ENCODE measurements at places on chromosomes 7 and 10. TPM values are rescaled to one million over a fixed set of nuclear protein-coding genes. Genes with fewer than 3 reads are reported as not detected.
A peak's percentile ranks its signal among the peaks of the same experiment; 100 is the strongest.

PAOX gene
- 12.7 TPM for total RNA-seq

TLX1 gene
- total RNA-seq: 14.3 TPM

SRRM3 gene
- total RNA-seq: 154 TPM

STEAP2 gene
- 0.59 TPM for total RNA-seq

ZNF804B gene
- total RNA-seq: 0.10 TPM

GRM3 gene
- not detected for total RNA-seq

SPDYE2B gene
- not detected for total RNA-seq

TRPV5 gene
- 0.15 TPM for total RNA-seq

OR2A7 gene
- 0.22 TPM for total RNA-seq

DNA sequence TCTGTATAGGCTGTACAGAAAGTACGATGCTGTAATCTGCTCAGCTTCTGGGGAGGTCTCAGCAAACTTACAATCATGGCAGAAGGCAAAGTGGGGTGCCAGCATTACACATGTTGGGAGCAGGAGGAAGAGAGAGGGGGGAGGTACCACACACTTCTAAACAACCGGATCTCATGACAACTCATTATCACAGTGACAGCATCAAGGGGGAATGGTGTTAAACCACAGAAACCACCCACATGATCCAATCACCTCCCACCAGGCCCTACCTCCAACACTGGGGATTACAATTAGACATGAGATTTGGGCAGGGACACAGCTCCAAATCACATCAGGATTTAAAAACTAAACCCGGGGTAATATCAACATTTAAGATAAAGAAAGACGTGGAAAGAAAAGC is 468.8 kb upstream of the AUTS2 start:
- no peaks in the 10 kb centered on the region for H3K27me3 ChIP-seq
- H3K4me1 ChIP-seq: no peaks in the 10 kb centered on the region
- no peaks in the 10 kb centered on the region for H3K36me3 ChIP-seq
- DNase-seq: no peak

DNA sequence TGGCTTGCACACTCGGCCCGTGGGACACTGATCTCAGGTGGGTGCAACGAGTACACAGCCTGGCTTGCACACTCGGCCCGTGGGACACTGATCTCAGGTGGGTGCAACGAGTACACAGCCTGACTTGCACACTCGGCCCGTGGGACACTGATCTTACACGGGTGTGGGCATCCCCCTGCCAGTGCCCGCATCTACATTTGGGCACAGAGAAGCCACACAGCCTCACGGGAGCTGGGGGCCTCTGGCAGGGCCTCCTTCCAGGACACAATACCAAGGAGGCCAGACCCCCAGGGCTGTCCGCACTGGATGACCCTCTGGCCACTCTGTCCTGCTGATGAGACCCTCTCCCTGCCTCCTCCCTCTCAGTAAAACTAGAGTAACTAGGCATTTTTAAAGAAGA is 330.5 kb downstream of the DNAJB6 start:
- peaks cover 6% of the 10 kb centered on the region for H3K4me1 ChIP-seq
- H3K4me3 ChIP-seq: no peak overlapping the region
- no peak for DNase-seq
- H3K27ac ChIP-seq: no peak overlapping the region
- peaks cover 5% of the 10 kb centered on the region for H3K27me3 ChIP-seq

DNA sequence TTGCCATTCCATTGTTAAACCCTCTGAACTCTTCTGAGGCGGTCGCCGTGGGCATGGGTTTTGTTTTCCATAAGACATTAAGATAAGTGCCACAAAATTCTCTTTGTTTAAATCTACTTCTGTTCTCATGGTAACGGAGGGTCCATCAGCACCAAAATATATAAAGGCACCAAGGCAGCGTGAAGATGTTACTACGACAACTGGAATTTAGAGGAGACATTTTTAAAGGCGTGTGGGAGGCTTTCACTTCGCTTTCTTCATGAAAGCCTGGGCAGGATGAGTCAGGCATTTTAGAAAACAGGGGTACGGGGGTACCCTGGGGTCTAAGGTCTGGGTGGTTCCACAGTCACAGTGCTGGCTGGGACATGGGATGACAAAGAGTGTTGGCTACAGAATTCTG is 34.0 kb downstream of the SMKR1 start:
- no peaks in the 10 kb centered on the region for H3K36me3 ChIP-seq
- no peak overlapping the region for H3K4me3 ChIP-seq
- H3K27me3 ChIP-seq: no peaks in the 10 kb centered on the region
- DNase-seq: no peak

DNA sequence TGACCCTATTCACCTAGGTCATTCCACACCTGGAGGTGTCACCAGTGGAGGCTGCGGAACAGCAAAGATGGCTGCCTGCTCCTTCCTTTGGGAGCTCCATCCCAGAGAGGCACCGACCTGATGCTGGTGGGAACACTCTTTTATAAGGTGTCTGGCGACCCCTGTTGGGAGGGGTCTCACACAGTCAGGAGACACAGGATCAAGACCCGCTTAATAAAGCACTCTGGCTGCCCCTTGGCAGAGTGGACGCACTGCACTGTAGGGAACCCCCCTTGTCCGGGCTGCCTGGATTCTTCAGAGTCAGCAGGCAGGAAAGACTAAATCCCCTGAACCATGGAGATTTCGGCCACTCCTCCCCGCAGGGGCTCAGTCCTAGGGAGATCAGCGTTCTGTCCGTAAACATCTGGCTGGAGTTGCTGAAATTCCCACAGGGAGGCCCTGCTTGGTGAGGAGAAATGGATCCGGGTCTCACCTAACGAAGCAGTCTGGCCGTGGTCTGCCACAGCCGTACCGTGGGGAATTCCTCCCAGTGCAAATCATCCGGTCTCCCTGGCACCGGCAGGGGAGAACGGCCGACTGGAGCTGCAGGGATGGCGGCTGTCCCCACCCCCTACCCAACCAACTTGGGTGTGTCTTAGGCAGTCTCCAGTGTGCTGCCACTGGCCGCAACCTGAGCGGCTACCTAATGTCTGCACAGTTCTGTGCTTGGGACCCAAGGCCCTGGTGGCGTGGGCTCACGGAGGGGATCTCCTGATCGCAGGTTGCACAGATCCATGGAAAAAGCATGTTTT is 66.1 kb downstream of the LSMEM1 start:
- no peak overlapping the region for H3K27ac ChIP-seq
- peaks cover 6% of the 10 kb centered on the region for H3K36me3 ChIP-seq
- DNase-seq: no peak
- H3K4me3 ChIP-seq: no peak overlapping the region
- no peaks in the 10 kb centered on the region for H3K4me1 ChIP-seq

DNA sequence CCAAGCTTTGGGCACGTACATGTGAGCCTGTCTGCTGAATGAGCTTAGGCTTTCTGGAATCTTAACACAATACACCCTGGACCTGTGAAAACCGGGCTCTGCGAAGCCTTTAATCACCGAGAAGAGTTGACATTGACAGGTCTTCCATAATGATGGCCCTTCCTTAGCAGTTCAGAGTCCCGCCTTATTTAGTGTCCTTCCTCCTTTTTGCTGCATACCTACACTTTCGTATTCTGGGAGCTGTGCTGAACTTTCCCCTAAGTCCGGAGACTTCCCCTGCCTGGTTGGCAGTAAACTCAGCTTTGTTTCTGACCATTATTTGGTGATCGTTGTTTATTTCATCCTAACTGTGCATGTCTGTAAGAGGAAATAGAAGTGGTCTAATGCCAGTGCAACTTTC is 212.0 kb downstream of the CAMK1D start:
- peaks cover 9% of the 10 kb centered on the region for H3K4me1 ChIP-seq
- DNase-seq: no peak
- peaks cover 7% of the 10 kb centered on the region for H3K36me3 ChIP-seq
- H3K27ac ChIP-seq: no peak overlapping the region
- H3K4me3 ChIP-seq: no peak overlapping the region

GRCh38 chr10:120335553-120335952 is 121.5 kb upstream of the PLPP4 start:
- no peak for DNase-seq
- no peaks in the 10 kb centered on the region for H3K27me3 ChIP-seq
- no peak overlapping the region for H3K27ac ChIP-seq
- H3K36me3 ChIP-seq: no peaks in the 10 kb centered on the region
- no peaks in the 10 kb centered on the region for H3K4me1 ChIP-seq

DNA sequence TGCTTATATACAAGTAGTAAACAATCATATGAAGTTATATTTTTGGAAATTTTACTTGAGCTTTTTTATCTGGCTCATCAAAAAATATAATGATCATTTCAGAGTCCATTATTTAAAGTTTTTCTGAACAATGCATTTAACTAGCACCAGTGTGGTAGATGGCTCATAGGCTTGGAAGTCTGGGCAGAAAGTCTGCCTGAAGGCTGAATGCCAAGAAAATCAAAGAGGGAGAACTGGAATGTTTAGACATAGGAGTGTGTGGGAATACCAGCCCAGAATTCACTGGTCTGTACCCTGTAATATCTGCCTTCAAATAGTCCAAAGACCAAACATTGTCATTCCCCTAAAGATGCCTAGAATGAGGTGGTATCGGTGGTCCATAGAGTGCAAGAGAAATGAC is 40.3 kb upstream of the ANK3 start:
- H3K36me3 ChIP-seq: no peaks in the 10 kb centered on the region
- no peak overlapping the region for H3K4me3 ChIP-seq
- H3K27me3 ChIP-seq: no peaks in the 10 kb centered on the region
- peaks cover 13% of the 10 kb centered on the region for H3K4me1 ChIP-seq
- no peak for DNase-seq

GRCh38 chr10:10132009-10132408 is 885.7 kb upstream of the CELF2 start:
- no peak for DNase-seq
- H3K27ac ChIP-seq: peak overlapping the region; percentile 9
- no peak overlapping the region for H3K4me3 ChIP-seq

DNA sequence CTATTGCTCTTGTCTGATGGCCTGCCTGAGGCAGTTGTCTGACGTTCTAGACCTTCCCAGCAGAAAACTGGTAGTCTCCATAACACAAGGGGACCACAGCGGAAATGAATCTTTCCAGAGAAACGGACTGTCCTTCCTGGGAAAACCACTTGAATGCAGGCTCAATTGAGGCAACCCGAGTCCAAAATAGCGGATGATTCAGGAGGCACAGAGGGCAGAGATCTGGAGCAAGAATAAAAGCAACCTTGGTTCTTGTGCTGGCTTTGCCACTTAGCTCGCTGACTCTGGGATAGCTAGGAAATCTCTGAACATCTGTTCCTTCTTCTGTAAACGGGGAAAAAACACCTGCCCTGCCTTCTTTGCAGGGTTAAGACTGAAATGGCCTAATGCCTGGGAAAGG is 178.8 kb downstream of the NEURL1 start:
- H3K27ac ChIP-seq: peak overlapping the region; percentile 66
- H3K4me3 ChIP-seq: no peak overlapping the region
- DNase-seq: no peak

GRCh38 chr10:69960606-69960987 is 92.0 kb upstream of the MACROH2A2 start:
- no peak overlapping the region for H3K27ac ChIP-seq
- peaks cover 3% of the 10 kb centered on the region for H3K27me3 ChIP-seq
- H3K36me3 ChIP-seq: no peaks in the 10 kb centered on the region
- DNase-seq: no peak
- no peaks in the 10 kb centered on the region for H3K4me1 ChIP-seq

GRCh38 chr7:47154791-47155190 is 427.1 kb downstream of the TNS3 start:
- H3K4me1 ChIP-seq: peaks cover 3% of the 10 kb centered on the region
- no peaks in the 10 kb centered on the region for H3K27me3 ChIP-seq

- no peaks in the 10 kb centered on the region for H3K27me3 ChIP-seq
- no peak for DNase-seq
- no peak overlapping the region for H3K27ac ChIP-seq
- H3K4me3 ChIP-seq: no peak overlapping the region
- H3K4me1 ChIP-seq: peaks cover 9% of the 10 kb centered on the region
- no peaks in the 10 kb centered on the region for H3K36me3 ChIP-seq
Measured at GRCh38 chr10:91007655-91008054, 86.8 kb upstream of the ANKRD1 start.

DNA sequence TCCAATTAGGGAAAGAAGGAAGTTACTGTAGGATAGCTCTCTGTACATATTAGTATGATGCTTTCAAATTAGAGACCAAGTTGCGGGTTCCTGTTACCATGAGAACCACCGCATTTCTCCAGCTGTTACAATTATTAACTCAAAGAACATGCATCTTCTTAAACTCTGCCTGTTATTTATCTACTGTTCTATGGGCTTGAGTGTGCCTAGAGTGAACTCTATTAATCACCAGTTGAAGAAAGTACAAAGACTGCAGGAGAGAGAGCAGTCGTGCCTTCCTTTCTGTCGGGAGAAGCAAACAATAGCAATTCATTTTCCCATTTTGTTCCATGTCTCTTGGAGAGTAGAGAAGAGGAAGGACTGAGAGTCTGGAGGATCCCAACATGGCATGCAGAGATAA is 1071.2 kb downstream of the TYW1 start:
- no peaks in the 10 kb centered on the region for H3K36me3 ChIP-seq
- H3K4me3 ChIP-seq: no peak overlapping the region
- H3K4me1 ChIP-seq: no peaks in the 10 kb centered on the region
- no peak for DNase-seq
- H3K27me3 ChIP-seq: no peaks in the 10 kb centered on the region
- H3K27ac ChIP-seq: no peak overlapping the region

DNA sequence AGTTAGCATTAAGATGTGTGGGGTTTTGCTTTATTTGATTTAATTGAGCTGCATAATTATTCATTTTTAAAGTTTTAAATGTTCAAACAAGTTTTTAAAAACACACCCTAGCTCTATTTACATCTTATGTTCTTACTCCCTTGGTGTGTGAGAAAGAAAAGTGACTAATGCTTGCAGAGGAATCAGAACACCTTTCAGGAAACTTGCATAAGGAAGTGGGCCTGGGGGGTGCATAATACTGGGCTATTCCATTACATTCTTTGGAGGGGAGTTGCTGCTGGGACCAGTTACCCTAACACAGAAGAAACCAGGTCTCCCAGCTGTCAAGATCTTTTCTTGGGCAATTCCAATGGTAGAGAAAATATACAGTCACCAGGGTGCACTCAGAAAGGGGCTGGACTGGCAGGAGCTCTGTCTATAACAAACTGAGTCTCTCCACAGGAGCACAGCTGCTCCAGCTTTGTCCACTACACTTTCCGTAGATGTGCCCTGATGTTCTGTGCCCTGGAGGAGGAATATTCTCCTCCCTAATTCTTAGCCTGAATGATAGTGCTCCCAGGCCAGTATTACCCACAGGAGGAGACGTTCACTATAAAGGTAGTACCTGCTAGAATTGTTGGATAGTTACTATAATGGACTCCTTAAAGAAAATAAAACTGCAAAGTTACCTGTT is 304.2 kb downstream of the CDC14C start:
- H3K27me3 ChIP-seq: no peaks in the 10 kb centered on the region
- no peaks in the 10 kb centered on the region for H3K4me1 ChIP-seq
- H3K36me3 ChIP-seq: no peaks in the 10 kb centered on the region
- no peak overlapping the region for H3K27ac ChIP-seq
- no peak for DNase-seq
